ENCODE measurements at places on chromosomes 7 and 10.

DNA sequence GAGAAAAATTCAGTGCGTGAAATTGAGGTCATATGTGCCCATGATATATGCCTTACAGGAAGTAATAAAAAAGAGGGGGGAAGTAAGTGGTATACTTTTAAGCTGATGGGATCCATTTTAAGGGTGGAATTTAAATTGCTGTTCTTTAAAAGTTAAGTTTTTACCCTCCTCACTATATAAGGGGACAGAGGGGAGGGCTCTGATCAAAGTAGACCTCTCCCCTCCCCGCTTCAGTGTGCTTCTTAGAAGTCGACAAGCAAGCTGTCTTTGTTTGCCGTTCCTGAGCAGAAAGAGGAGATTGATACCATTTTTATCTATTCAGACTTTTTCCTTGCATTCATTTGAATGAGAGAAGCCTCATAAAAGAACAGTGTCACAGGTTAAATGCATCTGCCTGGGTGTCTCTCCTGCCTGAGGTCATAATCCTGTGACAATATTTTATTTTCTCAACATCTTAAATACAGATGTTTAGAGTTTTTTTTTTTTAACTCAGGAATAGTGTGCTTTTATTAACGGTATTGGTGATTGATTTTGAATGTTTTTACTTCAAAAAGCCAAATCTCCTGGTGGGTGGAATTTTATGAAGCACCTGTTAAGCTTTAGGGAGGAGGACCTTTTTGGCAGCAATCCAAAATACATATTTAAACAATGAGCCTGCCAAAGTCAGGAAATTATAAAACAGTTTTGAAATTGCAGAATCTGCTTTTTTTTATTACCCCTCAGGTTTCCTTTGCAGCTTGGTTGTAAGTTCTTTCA, 141.7 kb downstream of the KAT6B start:
- DNase-seq, result peak; percentile 35

DNA sequence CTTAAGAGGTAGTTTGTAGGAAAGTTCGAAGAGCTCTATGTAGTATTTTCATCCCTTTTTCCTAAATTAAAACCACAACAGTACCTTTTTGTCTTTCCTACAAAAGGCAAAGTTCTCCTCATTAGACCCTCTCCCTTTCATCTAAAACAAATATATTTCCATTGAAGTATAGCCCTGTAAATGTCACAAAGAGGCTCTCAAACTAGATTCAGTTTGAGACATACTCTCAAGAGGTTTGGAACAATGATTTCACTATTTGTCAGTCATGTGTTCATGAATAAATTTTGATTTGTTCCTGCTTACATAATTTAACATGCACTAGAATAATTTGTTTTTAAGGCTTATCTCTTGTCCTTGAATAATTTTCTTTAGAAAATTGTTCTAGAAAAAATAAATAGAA, 12.2 kb downstream of the TAS2R16 start:
- no peak for DNase-seq

DNA sequence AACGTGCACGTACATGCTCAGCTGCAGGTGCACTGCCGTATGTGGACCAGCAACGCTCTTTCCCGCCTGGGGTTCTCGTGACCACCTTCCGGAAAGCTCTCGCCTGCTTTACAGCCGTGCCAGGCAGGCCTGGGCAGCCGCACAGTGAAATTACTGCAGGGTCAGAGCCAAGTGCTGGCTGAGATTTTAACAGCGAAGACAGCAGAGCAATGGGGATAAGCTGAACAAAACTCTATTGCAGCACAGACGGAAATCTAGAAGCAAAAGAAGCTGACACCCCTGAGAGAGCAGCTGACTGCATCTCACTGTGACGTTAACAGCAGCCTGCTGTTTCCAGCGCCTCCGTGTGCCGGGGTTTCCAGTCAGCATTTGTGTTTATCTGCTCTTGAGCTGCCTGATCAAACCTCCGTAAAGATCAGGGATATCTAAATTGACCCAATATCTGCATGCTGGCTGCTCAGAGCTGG, 179.0 kb downstream of the DIP2C start:
- DNase-seq, result peak; percentile 49

DNA sequence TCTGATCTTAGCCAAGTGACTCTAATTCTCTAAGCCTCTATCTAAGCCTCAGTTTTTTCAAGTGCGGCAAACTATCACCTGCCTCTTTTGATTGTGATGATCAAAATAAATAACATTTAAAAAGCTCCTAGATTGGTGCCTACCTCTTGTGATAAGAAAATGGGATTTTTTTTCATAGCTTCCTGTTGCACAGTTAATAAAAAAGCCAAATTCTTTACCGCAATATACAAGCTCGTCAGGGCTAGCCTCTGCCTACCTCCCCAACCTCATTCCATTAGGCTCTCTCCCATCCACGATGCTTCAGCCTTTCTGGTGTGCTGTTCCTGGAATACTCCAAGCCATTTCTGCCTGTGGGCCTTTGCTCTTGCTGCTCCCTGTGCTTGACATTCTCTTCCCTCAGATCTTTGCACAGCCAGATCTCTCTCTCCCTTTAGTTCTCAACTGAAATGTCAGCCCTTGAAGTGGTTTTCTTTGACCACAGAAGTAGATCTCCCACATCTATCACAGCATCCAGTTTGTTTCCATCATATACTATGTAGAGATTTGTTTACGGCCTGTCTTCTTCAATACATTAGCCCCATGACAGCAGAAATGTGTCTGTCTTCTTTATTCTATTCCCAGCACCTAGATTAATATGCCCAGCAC, 48.8 kb downstream of the SFR1 start:
- DNase-seq, result no peak

GRCh38 chr7:6917258-6917657, 91.2 kb upstream of the CCZ1B start:
- DNase-seq, result no peak

DNA sequence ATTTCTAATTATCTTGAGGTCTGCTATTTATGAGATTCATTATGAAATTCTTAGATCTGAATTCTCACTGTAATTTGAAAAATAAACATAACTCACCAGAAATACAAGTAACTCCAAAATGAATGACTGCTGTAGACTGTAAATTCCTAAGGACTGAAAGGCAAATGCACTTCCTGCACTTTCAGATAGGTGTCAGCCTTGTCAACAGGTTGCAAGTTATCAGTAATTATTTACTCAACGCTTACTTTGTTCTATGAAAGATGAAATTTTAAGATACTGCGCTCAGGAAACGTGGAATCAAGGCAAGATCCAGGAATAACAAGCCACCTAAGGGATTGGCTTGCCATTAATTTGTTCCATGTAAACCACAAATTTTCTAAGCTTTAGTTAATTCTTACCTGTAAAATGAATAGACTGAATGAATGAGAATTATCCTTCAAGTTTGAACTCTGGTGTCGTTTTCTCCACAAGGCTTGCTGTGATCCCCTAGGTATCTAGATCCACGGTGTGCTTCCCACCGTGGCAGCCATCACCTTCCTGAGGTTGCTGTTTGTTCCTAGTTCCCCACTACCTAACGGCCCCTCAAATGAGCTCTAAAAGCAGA, 12.6 kb downstream of the DHX32 start:
- peak; percentile 77 for DNase-seq

DNA sequence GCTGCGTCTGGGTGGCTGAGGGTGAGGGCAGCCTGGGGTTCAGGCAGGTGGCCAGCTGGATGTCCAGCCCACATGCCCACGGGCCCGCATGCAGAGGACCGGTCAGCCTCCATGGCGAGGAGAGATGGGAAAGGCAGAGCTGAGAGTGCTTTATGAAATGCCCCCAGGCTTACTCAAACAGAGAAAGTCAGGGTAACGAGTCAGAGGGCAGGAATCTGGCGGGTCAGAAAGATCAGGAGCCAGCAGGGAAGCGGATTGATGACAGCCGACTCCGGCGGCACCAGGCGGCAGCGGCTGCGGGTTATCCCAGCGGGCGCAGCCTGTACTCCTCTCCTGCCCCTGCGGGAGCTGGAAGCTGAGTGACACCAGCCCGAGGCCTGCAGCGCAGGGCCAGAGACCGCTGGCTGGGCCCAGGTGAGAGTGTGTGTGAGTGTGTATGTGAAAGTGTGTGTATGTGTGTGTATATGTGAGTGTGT, 13.4 kb downstream of the SLC13A4 start:
- peak; percentile 63 for DNase-seq

GRCh38 chr10:96651998-96652431, 65.2 kb upstream of the TM9SF3 start:
- no peak for DNase-seq

GRCh38 chr7:134444198-134444960, 14.5 kb downstream of the AKR1B1 start:
- no peak for DNase-seq

DNA sequence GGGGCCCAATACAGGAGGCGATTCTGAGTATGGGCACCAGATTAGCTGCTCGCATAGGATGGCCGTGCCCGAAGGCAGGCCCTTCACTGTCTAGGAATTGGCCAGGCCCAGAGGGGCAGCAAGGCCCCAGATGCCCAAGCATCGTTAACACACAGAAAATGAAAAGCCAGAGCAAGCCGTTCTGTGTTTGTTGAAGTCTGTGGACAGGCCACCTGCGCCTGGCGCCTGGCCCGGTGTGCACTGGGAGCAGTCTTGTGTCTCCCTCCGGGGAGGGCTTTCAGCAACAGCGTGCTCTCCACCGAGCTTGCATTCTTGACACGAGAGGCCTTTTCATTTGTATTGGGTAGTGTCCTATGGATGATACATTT, 34.5 kb upstream of the TTYH3 start:
- DNase-seq, result no peak

GRCh38 chr7:30038196-30038980, 10.2 kb downstream of the PLEKHA8 start:
- no peak for DNase-seq

DNA sequence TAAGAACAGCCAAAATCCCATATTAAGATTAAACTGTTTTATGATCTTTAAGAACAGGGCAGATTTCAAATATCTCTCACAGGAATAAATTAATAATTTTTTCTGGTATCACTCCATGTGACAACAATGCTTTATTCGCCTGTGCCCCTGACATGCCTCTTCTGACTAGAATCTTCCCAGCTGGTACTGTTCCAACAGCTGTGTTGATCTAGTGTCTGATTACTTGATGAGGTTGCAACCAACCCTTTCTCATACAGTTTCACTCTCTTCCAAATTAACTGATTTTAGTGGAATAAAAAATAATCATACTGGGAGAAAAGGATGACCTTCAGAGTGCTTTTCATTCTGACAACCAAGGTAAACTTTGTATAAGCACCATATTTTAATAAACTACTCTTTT, 151.9 kb downstream of the CHRM2 start:
- no peak for DNase-seq

DNA sequence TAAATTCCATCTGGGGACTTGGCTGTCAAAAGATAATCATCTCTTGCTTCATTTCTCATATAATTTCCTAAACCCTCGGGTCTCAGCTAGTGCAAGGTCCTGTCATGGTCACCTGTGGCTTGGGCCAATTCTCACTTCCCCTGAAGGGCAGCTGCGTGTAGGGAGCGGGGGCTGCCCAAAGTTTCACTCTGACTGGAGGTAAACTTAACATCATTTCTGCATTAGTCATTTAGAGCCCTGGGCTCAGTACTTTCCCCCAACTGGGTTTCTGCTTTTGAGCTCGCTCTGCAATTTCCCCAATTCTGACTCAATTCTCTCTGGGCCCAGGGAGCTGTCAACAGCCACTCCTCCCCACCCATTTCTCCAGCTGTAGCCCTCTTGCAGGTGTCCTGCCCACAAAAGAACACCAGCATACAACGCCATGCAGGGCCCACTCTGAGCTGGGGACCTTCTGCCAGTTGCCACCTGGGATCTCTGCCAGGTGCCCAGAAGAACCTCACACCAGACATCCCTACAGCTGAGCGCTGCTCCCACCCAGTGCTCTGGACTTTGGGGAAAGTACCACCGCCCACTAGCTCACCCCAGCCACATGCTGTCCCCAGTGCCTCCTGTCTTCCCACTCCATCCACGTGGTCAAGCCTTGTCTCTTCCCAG, 37.9 kb downstream of the VOPP1 start:
- DNase-seq, result peak; percentile 81
